ENCODE measurements at places on chromosomes 16 and 17.
A peak's percentile ranks its signal among the peaks of the same experiment; 100 is the strongest.

- no peak for DNase-seq
Observed at GRCh38 chr16:83619381-83620150, 188.2 kb upstream of the HSBP1 start.

- DNase-seq: no peak
Observed at GRCh38 chr17:35660902-35661301, 70.5 kb upstream of the RASL10B start.

DNA sequence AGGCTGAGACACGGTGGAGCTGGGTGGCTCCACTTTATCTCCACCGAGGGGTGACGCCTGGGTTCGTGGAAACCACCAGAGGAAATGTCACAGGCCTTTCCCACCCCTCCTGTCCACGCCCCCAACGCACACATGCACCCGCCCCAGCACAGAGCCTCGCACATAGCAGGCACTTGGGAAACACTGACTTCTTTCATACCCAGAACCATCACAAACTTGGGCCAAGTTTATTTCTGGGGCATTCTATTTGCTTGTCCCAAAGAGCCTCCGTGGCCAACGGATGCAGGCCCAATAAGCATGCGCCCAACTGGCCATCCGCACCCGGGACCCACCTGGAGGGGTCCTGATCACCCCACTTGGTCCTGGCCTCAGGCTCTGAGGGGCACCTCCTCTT lies 3.3 kb downstream of the BCAR1 start:
- DNase-seq: no peak

GRCh38 chr16:27383556-27384243 lies 18.3 kb upstream of the IL21R start:
- DNase-seq: peak; percentile 54

GRCh38 chr17:82175951-82176350 lies 36.7 kb downstream of the CCDC57 start:
- no peak for DNase-seq

- DNase-seq: no peak
Observed at GRCh38 chr17:33266116-33266515, 27.0 kb downstream of the ASIC2 start.

- no peak for DNase-seq
Observed at GRCh38 chr16:24051125-24051524, 205.0 kb upstream of the CACNG3 start.

DNA sequence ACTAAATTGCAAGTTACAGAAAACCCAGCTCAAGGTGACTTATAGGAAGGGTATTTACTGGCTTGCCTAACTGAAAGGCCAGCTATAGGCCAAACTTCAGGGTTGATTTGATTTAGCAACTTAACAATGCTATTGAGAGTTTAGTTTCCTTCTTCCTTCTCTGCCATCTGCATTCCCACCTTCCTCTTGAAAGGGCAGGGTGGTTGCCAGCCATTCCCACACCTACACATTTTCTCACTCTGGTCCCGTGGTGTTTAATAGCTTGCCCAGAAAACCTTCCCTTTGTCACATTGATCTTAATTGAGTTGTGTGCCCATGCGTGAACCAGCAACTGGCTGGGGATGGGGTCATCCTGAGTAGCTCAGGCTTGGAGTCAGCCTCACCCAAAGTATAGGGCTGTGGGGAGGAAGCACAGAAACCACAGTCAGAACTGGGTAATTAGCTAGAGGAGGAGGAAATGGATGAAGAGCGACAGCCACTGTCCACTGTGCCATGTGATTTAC lies 194.7 kb downstream of the SPECC1 start:
- no peak for DNase-seq

DNA sequence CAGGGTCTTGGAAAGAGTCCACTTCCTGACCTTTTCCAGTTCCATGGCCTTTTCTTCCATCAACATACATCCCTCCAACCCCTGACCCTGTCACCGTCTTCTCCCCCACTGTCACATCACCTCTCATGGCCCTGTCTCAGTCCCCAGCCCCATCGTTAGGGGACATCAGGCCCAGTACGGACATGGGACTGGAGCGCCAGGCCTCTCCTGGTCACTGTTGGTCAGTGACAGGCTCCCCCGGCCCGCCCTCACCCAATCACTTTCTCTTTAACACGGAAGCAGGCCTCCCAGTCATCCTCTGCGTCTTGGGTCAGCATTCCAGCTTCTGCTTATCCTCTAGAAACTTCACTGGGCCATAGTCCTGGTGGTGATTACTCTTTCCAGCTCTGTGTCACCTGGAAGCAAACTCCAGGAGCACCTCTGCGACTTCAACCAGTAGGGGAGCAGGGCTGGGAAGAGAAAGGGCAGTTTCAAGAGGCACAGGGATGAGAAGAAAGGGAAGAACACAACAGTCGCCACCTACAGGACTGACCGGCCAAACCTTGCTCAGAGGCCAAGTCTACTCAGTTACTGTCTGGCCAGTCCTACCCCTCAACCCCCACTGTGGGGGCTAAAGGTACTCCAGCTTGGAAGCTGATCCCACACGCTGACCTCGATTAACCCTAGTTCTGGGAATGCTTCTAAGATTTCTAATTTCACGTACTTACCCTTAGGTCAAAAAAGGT lies 15.9 kb upstream of the ICAM2 start:
- no peak for DNase-seq

DNA sequence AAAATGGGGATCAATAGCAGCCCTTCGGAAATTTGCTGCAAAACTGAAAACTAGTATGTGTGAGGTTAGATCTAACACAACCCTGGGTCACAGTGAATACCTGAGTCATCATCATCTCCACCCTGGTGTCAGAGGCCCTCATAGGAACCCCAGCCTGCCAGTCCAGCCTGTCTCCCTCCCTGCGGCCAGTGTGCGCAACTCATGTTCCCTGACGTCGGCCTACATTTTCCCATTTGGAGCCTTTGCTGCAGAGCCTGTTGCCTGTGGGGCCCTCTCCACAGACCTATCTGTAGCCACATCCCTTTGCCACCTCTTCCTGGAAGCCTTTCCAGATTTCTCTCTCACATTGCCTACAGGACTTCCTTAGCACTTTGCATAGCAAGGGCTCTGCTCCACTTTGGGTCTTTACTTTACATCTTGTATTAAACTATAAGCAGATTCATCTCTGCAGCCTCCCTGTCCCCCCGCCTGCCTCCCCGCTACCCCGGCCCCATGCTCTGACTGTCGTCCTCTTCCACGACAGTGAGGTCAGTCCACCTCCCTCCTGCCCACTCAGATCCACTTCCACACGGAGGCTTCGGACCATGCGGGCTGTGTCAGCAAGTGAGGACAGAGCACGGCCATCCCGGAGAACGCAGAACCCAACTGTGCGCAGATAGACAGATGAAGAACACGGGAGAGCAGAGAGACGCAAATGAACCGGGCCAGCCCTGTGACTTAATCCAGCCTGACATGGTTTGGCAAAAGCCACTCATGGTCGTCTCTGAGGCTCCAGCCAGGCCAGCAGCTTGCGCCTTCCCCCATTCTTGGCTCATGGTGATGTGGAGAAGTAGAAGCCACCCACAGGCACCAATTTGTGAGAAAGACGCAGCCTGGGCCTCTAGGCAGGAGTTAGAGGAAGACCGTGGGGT lies 31.0 kb downstream of the NGFR start:
- DNase-seq: no peak

DNA sequence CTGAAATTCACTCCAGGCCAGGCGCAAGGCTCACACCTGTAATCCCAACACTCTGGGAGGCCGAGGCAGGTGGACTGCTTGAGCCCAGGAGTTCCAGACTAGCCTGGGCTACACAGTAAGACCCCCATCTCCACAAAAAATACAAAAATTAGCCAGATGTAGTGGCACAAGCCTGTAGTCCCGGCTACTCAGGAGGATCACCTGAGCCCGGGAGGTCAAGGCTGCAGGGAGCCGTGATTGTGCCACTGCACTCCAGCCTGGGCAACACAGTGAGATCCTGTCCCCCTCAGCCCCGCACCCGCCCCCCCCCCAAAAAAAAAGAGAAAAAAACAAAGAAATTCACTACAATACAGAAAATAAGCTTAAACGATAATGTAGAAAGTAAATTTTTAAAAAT lies 31.5 kb downstream of the MBTPS1 start:
- no peak for DNase-seq

- DNase-seq: peak; percentile 33
Observed at GRCh38 chr16:2339521-2340484, 725 bp downstream of the ABCA3 start.

DNA sequence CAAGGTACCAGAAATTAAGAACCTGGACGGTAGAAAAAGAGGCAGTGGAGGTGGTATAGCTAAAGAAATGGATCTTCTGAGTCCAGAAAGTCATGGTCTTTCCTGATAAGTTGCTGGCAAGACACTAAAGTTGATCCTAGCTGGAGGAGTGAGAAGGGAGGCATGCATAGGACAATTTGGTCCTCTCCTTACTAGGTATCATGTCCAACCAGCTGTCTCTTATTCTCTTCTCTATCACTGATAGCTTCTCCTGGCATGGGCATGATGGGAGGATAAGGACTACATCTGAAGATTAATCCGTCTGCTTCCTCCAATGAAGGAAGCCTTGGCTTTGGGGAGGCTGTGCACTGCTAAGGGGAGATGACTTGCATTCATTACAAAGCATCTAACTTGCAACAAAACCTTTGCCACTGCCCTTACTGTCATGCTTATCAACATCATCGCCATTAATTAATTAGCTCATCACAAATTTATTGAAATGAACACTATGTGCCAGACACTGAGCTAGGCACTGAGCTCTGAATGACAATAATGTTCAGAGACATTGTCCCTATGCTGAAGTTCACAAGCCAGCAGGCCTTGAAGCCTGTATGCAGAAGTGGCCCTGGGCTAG lies 3.1 kb upstream of the FAM117A start:
- DNase-seq: no peak

DNA sequence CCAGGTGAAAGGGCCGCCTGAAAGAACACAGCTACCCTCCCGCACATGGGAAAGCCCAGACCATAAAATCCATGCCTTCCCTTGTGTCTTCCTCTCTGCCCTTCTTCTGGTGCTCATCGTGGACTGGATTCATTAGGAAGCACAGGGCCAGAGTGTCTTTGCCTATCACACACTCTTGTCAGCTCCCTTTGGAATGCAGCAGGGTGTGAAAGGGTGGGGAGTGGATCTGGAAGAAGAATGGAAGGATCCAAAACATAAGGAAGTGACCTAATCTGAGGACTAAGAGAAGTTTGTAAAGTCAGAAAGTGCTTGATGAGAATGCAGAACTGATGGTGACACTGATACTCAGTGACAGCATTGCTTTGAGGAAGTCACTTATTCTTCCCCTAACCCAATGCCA lies 1147.3 kb upstream of the GOT2 start:
- DNase-seq: no peak

- DNase-seq: no peak
Observed at GRCh38 chr16:50761267-50761666, 19.4 kb downstream of the CYLD start.

GRCh38 chr16:2480948-2481347 lies 6.0 kb downstream of the TBC1D24 start:
- DNase-seq: no peak

DNA sequence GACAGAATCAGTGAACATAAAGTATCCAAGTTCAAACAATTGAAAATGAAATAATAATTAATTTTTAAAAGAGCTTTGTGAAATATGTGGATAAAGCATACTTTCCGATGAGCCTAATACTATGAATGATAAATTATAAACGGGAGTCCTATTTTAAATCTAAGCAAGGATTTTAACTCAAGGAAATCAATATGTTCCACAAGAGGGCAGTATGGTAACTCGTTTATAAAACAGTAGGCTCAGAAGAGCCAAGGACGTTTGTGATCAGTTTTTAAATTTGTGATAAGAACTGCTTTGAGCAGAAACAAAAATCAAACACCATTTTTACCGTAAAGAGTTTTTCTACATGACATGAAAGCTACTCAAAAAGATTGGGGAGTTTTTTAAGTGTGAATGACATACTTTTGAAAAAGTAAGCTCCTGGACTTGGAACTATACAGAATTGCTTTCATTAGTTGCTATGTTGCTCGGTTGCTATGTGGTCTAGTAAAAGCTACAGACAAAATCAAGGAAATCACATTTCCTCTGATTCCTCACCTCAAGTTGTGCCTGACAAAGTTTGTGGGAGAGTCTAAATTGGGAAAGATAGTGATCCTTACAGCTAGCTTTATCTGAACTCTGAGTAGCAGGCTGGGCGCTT lies 11.8 kb upstream of the TEKT1 start:
- peak; percentile 51 for DNase-seq

GRCh38 chr17:63544467-63545301 lies 5.6 kb upstream of the DCAF7 start:
- no peak for DNase-seq

DNA sequence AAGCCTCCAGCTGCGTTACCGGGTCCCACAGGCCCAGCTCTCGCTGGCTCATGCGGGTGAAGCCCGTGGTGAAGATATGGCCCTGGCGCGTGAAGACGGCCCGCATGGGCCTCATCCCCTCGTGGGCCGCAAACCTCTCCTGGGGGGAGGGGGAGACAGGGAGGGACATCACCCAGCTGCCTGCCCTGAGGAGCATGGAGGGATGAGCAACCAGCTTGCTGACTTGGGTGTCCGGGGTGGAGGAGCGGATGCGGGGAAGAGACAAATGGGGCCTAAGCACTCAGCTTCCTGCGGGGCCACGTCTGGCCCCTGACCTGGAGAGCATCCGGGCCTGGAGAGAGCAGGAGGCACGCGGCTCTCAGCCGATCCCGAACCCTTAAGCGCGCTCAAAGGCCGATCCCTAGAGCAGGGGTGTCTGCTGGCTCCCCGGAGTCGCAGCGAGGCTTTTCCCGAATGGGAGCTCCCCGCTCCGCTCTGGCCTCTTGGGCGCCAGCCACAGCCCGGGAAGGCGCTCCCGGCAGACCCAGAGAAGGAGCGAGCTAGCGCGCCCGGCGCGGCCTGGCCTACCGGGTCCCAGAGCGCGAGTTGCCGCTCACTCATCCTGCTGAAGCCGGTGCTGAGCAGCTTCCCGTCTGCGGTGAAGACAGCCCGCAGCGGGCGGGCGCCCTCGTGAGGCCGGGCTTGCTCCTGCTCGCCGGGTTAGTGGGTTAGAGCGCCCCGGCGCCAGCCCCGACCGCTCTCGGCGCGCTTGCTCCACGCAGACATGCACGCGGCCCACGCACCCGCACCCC lies 5.0 kb downstream of the CORO6 start:
- peak; percentile 88 for DNase-seq

DNA sequence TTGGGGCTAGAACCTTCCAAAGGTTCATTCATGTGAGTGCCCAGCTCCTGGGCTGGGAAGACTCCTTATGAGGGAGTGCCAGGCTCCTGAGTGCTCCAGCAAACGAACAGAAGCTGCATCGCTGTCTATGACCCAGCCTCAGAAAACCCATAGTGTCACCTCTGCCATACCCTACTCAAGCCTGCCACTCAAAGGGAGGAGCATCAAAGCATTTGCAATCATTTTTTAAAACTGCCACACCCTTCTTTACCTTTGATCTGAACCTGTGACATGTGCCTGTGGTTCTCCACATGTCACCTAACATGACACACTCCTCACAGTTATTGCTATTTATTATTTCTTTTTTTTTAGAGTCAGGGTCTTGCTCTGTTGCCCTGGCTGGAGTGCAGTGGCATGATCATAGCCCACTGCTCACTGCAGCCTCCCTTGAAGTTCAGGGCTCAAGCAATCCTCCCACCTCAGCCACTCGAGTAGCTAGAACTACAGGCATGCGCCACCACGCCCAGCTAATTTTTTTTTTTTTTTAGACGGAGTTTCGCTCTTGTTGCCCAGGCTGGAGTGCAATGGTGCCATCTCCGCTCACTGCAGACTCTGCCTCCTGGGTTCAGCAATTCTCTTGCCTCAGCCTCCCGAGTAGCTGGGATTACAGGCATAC lies 7.3 kb upstream of the KDM8 start:
- DNase-seq: peak; percentile 59

- no peak for DNase-seq
Observed at GRCh38 chr16:3190949-3191353, 2.9 kb downstream of the OR1F1 start.

Data from CD4-positive, alpha-beta T cell treated with Interleukin-1 beta for 1 hour (primary cell).